ENCODE measurements at places on chromosomes 16 and 17.
A peak's percentile ranks its signal among the peaks of the same experiment; 100 is the strongest.

- no peak for DNase-seq
Observed at GRCh38 chr16:16012144-16012543, 62.7 kb downstream of the ABCC1 start.

GRCh38 chr16:19410435-19411171 lies 7.1 kb upstream of the TMC5 start:
- no peak for DNase-seq

GRCh38 chr17:78534492-78535272 lies 42.5 kb downstream of the DNAH17 start:
- no peak for DNase-seq

DNA sequence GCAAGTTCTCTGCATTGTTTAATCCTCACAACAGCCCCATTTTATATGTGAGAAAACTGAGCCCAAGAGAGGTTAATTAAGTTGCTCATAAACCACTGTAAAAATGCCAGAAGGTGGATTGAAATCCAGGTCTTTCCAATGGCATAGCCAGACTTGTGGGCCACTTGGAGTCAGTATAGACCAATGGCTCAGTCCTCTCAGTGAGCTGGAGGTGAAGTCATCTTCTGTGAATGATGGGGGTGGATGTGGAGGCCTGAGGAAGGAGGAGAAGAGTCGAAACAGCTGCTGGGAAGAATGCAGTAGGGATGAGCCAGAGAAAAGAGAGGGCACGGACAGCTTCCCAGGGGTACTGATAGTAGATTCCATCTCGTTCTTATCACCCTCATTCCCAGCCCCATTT lies 213.4 kb downstream of the SOX9 start:
- no peak for DNase-seq

DNA sequence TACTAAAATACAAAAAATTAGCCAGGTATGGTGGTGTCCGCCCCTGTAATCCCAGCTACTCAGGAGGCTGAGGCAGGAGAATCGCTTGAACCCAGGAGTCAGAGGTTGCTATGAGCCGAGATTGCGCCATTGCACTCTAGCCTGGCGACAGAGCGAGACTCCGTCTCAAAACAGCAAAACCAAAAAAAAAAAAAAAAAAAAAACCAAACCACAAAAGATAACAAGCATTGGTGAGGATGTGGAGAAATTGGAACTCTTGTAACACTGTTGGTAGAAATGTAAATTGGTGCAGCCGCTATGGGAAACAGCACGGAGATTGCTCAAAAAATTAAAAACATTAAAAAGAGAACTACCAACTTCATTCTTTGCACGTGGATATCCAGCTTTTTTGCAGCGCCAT lies 119.4 kb downstream of the OR1D5 start:
- DNase-seq: no peak

GRCh38 chr17:27306276-27306835 lies 12.4 kb downstream of the WSB1 start:
- DNase-seq: no peak

GRCh38 chr17:74442670-74443515 lies 11.0 kb downstream of the GPRC5C start:
- DNase-seq: peak; percentile 51

- peak; percentile 40 for DNase-seq
Observed at GRCh38 chr16:73196670-73197069, 148.7 kb upstream of the ZFHX3 start.

GRCh38 chr17:39781031-39781860 lies 43.5 kb downstream of the GRB7 start:
- DNase-seq: no peak

- DNase-seq: no peak
Observed at GRCh38 chr17:40070709-40071312, 8.0 kb downstream of the THRA start.

- DNase-seq: no peak
Observed at GRCh38 chr16:19846436-19846835, 38.2 kb downstream of the GPRC5B start.

DNA sequence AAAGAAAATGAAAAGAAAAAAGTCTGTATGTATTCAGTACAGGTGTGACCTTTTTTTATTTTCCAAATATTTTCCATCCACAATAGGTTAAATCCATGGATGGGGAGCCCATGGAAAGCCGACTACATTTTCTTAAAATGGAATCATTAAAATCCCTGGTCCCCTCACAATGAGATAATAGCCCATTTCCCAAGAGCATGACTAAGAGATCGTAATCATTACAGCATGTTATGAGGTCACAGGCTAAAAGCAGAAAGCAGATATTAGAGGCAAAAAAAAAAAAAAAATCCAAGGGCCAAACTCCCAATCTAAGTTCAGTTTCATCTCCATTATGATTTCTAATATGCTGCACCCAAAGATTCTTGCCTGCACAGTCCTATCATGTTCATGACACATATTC lies 44.7 kb downstream of the CYTH1 start:
- no peak for DNase-seq

All from COR-L47 (cell line).